ENCODE measurements at places on chromosomes 6 and 20.

GRCh38 chr6:106866875-106867658 is 107.5 kb downstream of the CD24 start:
- DNase-seq: no peak

- no peak for DNase-seq
These were observed 418.5 kb upstream of the BTBD3 start for GRCh38 chr20:11499101-11499634.

DNA sequence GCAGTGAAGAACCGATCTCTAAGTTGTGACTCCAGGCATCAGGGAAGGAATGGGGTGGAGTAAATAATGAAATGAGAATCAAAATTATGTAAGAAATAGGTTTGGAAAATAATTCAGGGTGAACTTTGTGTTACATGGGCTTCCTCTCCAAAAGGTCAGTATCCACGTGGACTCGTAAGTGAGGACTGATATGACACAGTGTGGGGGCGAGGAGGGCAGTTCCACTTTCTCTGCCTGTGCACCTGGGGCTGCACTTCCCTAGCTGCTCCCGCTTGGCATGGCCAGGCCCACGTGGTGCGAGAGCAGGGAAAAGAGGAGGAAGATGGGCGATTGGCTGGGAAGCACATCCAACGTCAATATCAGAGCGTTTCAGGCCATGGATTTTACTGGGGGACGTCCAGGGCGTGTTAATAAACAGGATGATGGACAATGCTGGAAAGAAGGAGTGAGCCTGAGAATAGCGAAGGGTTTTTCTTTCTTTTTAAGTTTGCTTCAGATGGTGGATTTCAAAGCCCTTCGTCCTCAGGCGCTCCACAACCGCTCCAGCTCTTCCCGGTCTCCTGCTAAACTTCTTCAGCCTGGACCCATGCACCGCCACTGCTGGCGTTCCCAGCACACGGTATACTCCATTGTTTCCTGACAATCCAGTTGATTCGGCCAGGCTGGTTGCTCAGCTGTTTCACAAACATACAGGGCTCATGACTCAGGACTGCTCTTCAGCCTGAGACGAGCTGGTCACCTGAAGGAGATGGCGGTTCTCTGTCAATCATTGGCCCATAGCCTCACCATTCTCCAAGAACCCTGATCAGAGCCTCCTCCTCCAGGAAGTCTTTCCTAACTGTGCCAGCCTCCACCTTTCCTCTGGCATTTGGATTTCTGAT is 11.8 kb downstream of the CCR6 start:
- DNase-seq: no peak

- DNase-seq: no peak
These were observed 267.1 kb upstream of the JAG1 start for GRCh38 chr20:10940941-10941340.

DNA sequence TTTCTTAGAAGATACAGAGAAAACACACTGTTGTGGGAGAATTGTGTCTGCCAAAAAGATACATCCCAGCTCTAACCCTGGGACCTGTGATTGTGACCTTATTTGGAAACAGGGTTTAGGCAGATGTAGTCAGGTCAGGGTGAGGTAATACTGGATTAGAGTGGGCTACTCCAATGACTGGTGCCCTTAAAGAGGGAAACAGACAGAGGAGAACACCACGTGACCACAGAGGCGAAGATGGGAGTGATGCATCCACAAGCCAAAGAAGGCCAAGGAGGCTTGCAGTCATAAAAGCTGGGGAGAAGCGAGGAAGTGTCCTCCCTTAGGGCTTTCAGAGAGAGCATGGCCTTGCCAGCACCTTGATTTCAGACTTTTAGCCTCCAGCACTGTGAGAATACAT is 35.6 kb downstream of the SLC52A3 start:
- no peak for DNase-seq

DNA sequence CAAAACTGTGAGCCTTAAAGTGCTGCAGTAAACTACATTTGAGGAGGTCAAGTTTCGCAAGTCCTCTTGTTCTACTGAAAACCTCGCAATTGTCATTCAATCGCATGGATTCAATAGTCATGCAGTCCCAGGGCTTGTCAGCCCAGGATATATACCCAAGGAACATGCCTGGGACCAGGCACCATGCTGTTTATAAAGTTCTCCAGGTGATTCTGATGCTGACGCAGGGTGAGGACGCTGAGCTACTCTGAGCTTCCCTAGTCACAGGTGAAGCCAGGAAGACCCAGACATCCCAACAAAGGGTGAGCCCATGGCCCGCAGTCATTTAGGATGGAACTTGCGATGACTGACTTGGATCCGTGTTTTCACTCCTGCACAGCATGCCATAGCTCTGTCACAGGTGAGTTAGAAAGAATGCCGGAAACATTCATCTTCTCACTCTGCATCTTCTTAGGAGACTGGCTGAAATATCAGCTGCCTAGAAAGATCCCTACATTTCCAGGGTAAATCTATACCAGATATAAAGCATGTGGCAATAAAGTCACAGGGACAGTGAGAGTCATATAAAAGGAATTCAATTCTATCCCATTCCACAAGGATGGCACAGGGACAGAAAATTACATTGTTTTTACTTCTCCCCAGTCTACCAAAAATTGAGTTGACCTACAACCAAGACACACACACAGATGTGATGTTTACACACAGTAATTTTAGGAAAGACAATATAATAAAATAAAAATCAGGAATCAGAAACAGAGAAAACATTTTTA is 27.0 kb upstream of the SSTR4 start:
- no peak for DNase-seq
